Glutamatergic neuron (in vitro differentiated cells): ENCODE measurements at places on chromosomes 3 and 15. TPM values are rescaled to one million over a fixed set of nuclear protein-coding genes. Genes with fewer than 3 reads are reported as not detected.

WNT5A gene
- total RNA-seq, result 0.76 TPM

DUOX1 gene
- not detected for total RNA-seq

SCAMP2 gene
- total RNA-seq, result 35.6 TPM

TTC23 gene
- 7.8 TPM for total RNA-seq

TAGLN3 gene
- 819 TPM for total RNA-seq

ACTRT3 gene
- total RNA-seq, result 1.8 TPM

TM4SF4 gene
- total RNA-seq, result not detected

MED12L gene
- 7.8 TPM for total RNA-seq

C3orf18 gene
- 13.0 TPM for total RNA-seq

DNA sequence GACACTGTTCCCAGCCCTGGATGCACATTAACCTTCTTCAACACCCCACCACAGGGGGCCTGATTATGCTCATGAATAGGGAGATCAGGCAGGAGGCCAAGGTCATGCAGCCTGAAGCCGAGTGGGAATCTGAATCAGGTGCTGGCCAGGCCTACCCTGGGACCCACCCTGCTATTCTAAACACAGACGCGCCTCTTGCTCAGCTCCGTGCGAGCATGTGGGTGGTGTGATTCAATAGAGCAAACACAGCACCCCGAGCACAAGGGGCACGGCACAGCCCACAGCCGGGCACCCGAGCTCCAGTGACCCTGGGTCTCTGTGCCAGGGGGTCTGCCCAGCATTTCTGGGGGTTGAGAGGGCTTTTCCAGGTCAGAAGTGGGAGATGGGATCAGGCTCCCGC lies 24.6 kb upstream of the GRIP2 start:
- peaks cover 12% of the 10 kb centered on the region for H3K4me1 ChIP-seq
- no peaks in the 10 kb centered on the region for H3K36me3 ChIP-seq
- no peak overlapping the region for H3K27ac ChIP-seq
- no peak overlapping the region for H3K4me3 ChIP-seq

GRCh38 chr3:129593230-129593594 lies 13.3 kb downstream of the PLXND1 start:
- peaks cover 37% of the 10 kb centered on the region for H3K4me1 ChIP-seq
- peak overlapping the region; percentile 23 for H3K4me3 ChIP-seq
- peak overlapping the region; percentile 81 for H3K27ac ChIP-seq
- H3K27me3 ChIP-seq, result peaks cover 4% of the 10 kb centered on the region

DNA sequence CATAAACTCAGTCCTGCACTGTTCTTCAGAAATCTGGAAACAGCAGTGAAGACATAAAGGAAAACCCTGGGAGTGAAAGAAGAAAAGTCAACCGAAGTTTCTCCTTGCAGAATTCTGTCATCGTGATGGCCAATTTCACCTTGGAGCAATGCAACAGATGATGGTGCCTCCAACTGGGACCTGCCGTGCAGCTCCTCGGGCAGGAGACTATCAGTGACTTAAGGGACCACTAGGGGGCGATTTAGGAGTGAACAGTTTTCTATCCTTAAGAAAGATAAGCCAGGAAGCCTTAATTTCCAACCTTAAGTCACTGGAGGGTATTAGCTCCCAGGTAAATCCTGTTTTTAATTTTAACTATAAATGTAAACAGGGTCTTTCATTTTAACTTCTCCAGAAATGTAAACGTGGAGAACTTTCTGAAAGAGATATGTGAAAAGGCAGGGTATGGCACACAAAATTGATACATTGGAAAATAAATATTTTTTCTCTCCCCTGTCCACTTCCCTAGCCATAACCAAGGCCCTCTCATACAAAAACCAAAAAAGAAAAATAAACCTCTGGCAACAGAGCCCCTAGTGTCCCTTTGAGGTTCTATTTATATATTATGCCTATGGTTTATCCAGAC lies 116.3 kb downstream of the PDZRN3 start:
- H3K27ac ChIP-seq, result no peak overlapping the region
- H3K27me3 ChIP-seq, result no peaks in the 10 kb centered on the region
- H3K4me3 ChIP-seq, result no peak overlapping the region

GRCh38 chr15:20659265-20659664 lies 117.7 kb upstream of the GOLGA6L6 start:
- H3K27me3 ChIP-seq, result no peaks in the 10 kb centered on the region
- DNase-seq, result no peak
- no peaks in the 10 kb centered on the region for H3K36me3 ChIP-seq

DNA sequence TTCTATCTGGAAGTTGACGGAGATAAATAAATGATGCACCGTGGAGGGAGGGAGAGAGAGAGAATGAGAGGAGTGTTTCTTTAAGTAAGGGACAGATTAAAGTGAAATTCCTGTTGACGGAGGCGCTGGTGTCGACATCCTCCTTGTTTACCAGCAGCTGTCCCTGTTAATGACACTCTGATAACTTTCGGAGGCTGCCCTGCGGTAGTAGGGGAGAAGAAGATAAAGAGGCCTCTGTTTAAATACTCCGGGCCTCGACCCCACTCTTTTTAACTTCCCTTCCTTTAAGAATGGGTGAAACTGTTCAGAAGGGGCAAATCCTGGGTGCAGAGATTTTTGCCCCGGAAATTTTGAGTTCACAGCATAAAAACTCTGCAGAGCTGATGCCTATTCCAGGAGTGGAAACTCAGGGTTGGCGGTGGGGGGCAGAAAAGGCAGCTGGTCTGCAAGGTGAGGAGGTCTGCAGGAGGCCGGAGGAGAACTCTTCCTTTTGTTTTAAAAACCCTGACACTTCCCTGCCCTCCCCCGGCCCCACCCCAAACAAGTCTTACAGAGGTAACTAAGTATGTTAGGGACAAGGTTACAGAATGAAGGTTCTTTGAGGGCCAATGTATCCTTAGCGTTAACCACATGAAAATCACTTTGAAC lies 276.6 kb upstream of the NR2F2 start:
- H3K27ac ChIP-seq, result no peak overlapping the region
- H3K4me3 ChIP-seq, result peak overlapping the region; percentile 43
- DNase-seq, result no peak
- H3K4me1 ChIP-seq, result no peaks in the 10 kb centered on the region
- H3K36me3 ChIP-seq, result no peaks in the 10 kb centered on the region

DNA sequence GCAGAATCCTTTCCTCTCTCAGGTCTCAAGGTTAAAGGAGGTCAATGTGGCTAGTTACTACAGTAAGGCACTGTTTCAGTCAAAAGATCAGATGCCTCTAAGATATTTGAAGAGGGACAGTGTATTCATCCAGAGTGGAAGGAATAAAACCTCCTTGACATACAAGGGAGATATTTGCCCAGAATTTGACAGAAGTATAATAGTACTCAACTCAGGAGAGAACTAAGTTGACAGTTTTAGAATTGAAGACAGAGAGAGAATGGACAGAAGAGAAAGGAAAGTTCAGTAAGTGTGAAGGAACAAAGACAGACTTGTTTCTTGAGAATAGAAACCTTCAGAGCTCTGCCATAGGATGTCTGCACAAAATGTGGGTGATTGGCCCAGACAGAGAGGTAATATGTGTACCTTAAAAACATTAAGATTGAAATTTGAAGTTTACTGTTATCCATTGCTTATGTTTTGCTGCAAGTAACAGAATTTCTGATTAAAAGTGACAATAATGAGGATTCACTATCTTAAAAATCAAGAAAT lies 507.1 kb downstream of the IGSF11 start:
- no peak overlapping the region for H3K4me3 ChIP-seq
- no peak overlapping the region for H3K27ac ChIP-seq
- no peaks in the 10 kb centered on the region for H3K4me1 ChIP-seq
- DNase-seq, result no peak
- no peaks in the 10 kb centered on the region for H3K36me3 ChIP-seq

DNA sequence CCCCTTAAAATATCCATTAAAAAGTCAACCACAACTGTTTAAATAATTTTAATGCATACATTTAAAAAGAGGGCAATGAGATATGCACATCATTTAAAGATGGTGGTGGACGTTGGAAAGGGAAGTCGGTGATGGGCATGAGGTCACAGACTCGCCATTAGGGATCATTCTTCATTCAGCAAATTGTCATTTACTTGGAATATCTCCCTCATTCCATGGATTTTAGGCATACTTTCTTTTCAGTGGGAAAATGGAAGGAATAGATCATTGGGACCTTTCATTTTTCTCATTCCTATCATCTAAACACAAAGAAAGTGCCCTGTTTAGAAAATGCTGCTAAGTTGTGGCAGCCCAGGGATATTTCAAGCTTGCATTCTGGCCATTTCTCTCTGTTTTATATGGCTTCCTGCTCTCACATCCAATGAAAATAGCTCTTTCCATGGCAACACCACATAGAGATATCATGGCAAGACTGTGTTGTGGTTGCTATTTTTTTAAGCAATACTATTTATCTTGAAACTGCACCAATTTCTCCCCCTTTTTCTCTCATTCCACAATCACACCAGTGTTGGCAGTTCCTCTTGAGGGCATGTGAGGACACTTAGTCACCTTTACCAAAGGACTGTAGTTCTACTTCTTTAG lies 40.7 kb upstream of the LMCD1 start:
- H3K27ac ChIP-seq, result no peak overlapping the region
- no peak for DNase-seq
- H3K36me3 ChIP-seq, result peaks cover 4% of the 10 kb centered on the region
- no peaks in the 10 kb centered on the region for H3K27me3 ChIP-seq
- H3K4me3 ChIP-seq, result no peak overlapping the region

- H3K27me3 ChIP-seq, result no peaks in the 10 kb centered on the region
- H3K27ac ChIP-seq, result peak overlapping the region; percentile 73
- H3K4me3 ChIP-seq, result peak overlapping the region; percentile 92
- no peak for DNase-seq
- no peaks in the 10 kb centered on the region for H3K36me3 ChIP-seq
- peaks cover 5% of the 10 kb centered on the region for H3K4me1 ChIP-seq
Observed at GRCh38 chr15:75639191-75639708, 774 bp downstream of the IMP3 start.

- H3K36me3 ChIP-seq, result no peaks in the 10 kb centered on the region
- DNase-seq, result no peak
- H3K27me3 ChIP-seq, result peaks cover 6% of the 10 kb centered on the region
- peaks cover 8% of the 10 kb centered on the region for H3K4me1 ChIP-seq
- H3K4me3 ChIP-seq, result no peak overlapping the region
- H3K27ac ChIP-seq, result no peak overlapping the region
Observed at GRCh38 chr3:188822411-188822810, 349.4 kb upstream of the TPRG1 start.

DNA sequence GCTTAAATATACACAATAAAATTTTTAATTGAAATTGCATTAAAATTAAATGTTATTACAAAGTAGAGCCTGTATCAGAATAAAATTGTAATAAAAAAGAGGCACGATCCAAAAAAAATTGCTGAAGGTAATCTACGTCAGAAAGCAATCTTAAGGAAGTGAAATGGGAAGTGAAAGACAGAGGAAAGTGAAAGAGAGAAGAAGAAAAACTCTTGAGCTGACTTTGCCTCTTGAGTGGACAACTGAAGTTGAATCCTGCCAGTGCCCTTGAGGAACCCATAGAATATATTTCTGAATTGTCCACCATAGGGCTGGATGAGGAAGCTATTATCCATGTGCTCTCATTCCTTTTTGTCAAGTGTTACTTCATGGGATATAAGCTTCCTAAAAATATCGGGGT lies 285.1 kb upstream of the STAC start:
- DNase-seq, result no peak
- no peaks in the 10 kb centered on the region for H3K36me3 ChIP-seq
- H3K4me1 ChIP-seq, result no peaks in the 10 kb centered on the region
- no peak overlapping the region for H3K4me3 ChIP-seq
